Stimulated activated CD8-positive, alpha-beta memory T cell treated with anti-CD3 and anti-CD28 coated beads, Interleukin-2, amount 100 ng/mL, for 1 hour (primary cell): ENCODE measurements at places on chromosomes 1 and 21.

GRCh38 chr1:175750366-175751071, 7.1 kb upstream of the TNR start:
- no peak for DNase-seq

- no peak for DNase-seq
Observed at GRCh38 chr1:224064150-224064549, 49.8 kb upstream of the FBXO28 start.

DNA sequence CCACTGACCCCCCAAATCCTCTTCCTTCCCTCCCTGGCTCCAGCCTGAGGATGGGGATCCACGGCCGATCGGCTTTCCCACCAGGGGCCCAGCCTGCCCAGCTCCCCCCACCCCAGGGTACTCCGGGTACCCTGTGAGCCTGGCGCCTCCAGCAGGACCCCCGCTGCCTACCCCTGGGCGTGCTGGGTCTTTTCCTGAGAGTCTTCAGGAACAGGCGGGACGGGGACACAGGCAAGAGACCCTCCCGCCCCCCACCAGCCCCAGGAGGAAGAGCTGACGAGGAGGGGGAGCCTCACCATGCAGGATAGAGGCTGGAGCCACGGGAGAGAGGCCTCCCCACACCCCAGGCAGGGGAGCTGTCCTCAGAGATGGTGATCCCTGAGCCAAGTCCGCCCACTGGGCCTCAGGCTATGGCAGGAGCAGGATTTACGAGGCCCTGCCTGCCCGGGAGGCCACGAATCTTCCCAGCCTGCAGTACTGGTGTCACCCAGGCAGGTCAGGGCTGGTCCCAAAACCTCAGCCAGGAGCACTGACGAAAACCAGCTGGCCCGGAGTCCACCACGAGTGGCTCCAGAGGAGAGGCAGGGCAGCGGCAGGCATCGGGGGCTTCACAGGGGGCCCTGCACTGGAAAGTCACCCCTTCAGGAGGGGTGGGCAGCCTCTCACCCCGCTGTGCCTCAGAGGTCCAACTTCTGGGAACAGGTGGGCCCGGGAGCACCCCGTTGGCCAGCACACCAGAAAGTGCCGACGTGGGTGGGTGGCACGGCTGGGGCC, 58.0 kb downstream of the MEGF6 start:
- no peak for DNase-seq

GRCh38 chr1:205951746-205952145, 8.5 kb upstream of the SLC26A9 start:
- no peak for DNase-seq

GRCh38 chr1:9018333-9018732, 7.9 kb downstream of the SLC2A7 start:
- no peak for DNase-seq

DNA sequence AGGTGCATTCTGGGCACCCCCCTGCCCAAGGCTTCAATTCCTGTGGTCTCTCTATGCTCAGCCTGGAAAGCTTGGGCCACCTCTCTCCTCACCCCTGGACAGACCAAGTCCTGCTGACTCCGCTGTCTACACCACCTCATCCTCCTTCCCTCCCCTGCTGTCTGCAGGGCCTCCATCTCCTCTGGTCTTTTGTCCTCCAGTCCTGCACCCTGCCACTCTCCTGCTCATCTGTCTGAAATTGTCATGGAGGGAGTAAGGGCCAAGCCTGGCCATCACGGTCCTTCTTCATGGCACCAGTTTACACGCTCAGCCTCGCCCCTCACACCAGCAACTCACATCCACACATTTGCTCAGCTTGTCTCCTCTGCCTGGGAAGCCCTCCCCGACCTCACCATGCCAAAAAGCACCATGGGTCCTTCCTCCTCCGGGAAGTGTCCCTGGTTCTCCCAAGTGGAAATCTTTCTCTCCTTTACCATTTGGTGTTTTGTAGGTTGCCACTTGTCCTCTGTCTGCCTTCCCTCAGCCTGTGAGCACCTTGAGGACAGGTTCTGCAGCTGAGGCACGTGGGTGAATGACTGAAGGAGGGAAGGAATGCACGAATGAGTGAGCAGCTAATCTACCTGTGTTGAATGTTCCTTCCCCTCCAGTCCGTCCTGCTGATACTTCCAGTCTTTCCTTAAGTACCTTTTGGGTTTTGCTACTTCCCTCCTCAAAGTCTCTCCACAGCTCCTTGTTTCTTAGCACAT, 2.1 kb upstream of the SLC2A1 start:
- DNase-seq: no peak

DNA sequence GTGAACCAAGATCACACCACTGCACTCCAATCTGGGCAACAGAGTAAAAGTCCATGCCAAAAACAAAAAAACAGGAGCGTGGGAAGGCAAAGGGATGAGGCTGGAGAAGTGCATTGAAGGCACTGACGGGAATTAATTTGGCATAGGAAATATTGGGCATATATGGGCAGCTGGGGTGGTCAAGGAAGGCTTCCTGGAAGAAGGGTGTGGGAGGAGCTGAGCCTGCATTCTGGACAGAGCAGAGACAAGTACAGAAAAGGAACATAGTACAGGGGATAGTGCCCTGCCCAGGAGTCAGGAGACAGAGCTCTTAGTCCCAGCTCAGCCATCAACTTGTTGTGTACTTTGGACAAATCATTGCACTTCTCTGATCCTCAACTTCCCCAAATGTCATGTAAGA, 11.7 kb downstream of the SDC3 start:
- no peak for DNase-seq

GRCh38 chr1:39380036-39380435, 111.4 kb upstream of the BMP8A start:
- no peak for DNase-seq

DNA sequence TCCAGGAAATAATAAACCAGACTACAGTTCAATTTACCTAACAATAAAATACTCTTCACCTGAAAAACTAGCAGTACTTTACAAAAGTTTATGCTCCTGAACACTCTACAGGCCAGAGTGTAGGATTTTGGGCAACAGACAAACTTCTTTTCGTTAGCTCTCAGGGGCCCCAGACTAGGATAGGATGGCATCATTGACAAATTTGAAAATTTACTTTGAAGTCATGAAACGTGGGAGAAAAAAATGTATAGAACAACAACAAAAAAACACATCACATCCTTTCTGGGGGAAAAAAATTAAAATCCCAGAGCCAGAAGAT, 1.2 kb downstream of the PTP4A2 start:
- no peak for DNase-seq

- no peak for DNase-seq
Observed at GRCh38 chr21:16124378-16125138, 394.8 kb downstream of the USP25 start.

- no peak for DNase-seq
Observed at GRCh38 chr1:202834771-202835547, 24.2 kb downstream of the PCAT6 start.

GRCh38 chr1:4974981-4975685, 320.7 kb downstream of the AJAP1 start:
- no peak for DNase-seq

DNA sequence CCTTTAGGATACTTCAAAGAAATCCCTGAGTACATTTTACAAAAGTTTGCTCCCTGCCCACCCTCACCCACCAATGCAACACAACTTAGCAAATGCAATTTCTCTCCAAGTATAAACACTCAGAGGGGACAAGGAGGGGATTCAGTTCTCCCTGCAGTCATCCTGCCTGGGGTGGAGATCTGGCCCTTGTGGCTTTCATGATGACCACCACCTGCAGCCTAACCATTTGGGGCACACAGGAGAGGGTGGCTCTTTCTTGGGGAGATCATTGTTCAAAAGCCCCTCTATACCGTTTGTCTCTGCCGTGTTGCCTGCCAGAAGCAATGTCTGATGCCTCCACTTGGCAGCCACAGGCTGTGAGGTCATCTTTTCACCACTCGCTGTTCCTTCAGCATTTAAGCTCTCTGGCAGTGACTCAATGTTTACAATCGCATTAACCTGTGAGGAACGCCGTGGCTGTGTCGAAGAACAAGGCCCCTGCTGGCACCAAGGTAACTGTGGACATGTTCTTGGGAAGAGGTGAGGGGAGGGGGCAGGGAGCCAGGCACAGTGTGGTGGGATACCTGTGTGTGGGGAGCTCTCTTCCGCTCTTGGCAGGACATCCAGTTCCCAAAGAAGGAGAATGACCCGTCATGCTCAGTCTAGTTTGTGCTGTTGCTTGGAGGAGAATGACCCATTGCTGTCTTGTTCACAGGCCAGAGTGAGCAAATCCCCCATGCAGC, 103.9 kb upstream of the DUSP10 start:
- no peak for DNase-seq

- DNase-seq: no peak
Observed at GRCh38 chr1:200886594-200886993, 8.1 kb upstream of the INAVA start.

- DNase-seq: no peak
Observed at GRCh38 chr1:218474128-218474527, 129.0 kb downstream of the TGFB2 start.

DNA sequence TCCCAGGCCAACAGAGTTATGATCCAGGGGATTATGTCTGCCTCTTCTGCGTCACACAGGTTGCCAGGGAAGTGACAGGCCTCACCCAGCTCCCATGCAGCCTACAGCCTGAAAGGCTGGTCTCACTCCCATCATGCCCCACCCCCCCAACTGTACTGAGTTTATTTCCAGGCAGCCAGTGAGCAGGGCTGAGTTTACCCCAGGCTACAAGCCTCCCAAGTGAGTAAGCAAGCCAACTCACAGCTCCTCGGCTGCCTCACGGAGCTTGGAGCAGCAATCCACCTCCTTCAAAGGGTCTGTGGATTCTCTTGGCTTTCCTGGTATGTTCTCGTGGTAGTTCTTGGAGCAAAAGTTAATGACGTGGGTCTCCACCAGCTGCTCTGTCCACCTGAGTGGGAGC, 1147.6 kb upstream of the ADGRL4 start:
- DNase-seq: no peak

DNA sequence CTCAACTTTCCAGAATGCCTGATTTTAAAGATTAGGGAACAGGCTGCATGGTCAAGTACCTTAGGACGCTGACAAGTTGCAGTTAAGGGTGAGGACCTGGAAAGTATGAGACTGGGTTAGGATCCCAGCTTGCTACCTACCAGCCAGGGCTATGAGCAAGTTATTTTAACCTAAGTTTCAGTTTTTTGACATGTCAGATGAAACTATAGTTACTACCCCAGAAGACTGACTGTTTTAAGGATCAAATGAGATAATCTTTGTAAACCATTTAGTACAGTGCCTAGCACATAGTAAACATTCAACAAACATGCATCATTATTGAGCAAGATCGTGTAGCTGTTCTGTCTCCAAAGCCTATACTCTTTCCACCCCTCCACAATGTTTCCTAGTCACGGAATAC, 14.4 kb downstream of the THEMIS2 start:
- no peak for DNase-seq

DNA sequence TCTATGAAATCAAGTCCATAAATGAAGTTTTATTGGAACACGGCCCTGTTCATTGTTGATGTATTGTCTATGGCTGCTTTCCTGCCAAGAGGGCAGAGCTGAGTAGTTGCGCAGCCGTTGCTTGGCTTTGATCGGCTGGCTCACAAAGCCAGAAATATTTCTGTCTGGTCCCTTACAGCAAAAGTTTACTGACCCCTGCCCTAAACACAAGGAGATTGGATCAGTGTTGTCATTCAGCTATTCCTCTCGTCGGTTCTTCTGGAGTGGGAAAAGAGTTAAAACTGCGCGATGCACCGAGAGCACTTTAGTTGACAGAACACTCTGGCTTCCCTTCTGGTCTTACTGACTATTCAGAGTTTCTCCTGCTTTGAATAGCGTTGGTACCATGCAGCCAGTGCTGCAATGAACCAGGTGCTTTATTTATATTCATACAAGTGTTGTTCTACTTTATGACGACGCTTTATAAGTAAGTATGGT, 868 bp downstream of the ZBTB40 start:
- no peak for DNase-seq

DNA sequence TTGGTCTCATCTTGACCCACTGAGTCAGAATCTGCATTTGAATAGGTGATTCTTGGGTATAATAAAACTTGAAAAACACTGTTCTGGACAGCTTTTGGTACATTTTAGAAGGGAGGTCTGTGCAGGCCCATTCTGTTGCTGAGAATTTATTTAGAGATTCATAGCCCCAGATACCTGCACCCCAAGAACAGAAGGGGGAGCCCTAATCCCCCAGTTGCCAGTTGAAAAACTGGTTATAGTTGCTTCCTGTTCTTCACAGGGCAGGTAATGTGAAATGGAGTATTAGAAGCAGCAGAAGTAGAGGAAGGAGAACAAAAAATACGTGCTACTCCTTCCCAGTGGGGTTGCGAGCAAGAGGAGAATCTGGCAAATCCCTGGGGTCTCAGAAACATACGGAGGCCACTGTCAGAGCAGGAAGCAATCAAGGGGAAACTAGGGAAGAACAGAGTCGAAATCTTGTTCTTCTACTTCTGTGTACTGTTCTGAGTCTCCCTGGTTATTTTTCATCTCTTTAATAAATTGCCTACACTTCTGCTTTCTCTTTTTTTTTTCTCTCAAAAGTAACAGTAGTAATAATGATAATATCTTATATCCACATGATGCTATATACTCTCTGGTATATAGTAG, 4.6 kb upstream of the CLCA2 start:
- no peak for DNase-seq

GRCh38 chr1:212684521-212685090, 15.0 kb downstream of the BATF3 start:
- DNase-seq: no peak

- no peak for DNase-seq
Observed at GRCh38 chr1:236343246-236343870, 50.7 kb upstream of the EDARADD start.

DNA sequence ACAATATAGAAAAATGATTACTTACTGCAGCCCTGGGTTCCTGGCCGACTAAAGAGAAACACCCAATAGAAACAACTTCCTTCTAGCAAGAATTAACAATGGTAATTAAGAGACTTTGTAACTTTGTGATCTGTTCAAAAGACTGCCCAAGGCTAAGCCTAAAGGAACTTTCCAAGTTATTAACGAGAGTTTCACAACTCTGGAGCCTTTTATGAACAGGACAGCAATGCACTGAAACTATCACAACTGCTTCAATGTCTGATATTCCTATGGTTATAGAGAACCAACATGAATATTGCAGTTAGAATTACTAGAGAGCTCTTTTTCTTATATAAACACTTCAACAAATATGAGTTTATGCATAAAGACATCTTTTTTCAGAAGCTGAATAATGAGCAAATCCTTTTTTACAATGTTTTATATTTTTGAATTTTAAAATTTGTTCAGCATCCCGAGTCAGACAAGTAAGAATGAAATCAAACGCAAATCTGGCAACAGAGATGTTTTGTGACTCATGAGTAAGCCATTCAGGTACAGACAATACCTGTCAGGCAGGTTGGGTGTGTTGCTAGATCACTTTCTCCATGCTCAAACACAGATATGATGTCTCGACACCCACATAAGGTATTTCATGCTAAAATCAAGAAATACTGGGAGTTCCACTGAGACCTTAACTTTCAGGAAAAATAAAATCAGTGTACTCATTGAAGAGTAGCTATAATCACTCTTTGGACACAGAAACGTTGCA, 22.2 kb upstream of the KCNJ15 start:
- DNase-seq: no peak

DNA sequence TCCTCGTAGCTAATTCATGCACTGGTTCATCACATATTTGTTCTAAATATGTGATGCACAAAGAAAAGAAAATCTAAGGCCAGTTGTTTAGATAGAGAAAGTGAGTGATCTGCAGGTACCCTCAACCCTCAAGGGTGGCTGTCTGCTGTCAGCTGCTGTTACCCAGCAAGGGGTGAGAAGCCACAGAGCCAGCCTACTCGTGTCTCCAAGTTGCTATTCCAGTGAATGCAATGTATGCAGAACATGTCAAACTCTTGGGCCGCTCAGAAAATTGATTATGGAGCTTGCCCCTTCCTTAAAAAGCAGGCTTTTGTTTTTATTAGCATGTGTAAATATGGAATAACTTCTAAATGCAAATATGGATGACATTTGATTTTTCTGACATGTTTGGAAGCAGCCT, 336.3 kb upstream of the ST6GALNAC5 start:
- no peak for DNase-seq
